ENCODE measurements at places on chromosomes 5 and 9.

DNA sequence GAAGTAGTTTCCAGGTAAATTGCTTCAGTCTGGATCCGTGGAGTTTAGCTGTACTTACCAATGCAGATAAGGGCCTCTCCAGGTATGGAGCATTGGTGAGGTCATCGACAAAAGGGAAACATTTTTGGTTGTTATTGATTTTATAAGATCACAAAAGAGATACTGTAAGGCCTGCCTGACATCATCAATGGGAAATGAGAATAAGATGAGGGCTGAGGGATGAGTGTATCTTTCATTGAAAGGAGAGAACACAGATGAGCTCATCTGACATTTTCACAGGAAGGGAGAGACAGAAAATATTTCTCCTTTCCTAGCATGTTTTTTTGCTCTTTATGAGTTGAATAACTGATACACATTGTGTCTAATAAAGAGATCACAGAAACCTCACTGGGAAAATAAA is 233.6 kb downstream of the SAXO1 start:
- DNase-seq: peak; percentile 38

- DNase-seq: peak; percentile 77
These were observed 115.8 kb upstream of the SLIT3 start for GRCh38 chr5:169416583-169417196.

DNA sequence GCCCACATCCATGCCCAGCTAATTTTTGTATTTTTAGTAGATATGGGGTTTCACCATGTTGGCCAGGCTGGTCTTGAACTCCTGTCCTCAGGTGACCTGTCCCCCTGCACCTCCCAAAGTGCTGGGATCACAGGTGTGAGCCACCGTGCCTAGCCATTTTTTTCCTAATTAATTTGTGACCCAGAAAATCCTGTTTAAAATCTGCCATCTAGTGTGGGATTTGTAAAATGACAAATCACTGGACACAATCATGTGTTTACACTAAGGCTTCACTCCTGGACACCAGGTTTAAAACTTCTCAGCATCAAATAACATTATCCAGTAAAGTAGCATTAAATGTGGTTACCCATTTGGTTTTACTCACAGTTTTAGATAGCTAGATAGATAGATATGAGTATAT is 18.6 kb upstream of the KDM4C start:
- peak; percentile 52 for DNase-seq

DNA sequence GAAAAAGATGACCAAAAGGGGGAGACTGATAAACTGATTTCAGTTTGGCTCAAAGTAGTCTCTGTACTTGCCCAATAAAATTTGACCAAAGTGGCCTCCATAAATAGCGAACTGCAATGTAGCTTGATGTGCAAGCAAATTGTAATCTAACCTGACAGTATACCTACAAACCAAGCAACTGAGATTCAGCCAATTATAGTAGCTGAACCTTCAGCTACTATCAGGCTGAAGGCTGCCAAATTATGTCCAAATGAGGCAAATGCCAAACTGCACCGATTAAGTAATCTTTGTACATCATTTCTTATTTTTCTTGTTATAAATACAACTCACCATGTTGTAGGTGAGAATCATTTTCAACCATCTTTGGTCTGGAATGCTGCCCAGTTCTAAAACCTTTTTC is 390.6 kb downstream of the CDH9 start:
- no peak for DNase-seq

DNA sequence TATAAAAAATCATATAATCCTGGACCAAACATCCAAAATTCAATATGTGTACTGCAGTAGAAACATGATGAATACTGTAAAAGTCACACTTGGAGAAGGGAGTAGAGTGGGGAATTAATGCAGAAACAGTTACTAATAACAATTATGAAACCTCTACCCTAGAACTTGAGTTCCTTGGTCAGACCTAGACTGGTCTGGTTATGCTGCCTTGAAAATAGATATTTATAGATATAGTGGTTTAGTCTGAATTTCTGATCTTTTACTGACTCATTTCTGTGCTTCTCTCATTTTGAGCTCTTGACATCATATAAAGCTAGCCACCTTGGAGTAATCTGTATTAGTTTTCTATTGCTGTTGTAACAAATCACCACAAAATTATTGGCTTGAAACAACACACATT is 808.7 kb upstream of the CDH10 start:
- DNase-seq: no peak

DNA sequence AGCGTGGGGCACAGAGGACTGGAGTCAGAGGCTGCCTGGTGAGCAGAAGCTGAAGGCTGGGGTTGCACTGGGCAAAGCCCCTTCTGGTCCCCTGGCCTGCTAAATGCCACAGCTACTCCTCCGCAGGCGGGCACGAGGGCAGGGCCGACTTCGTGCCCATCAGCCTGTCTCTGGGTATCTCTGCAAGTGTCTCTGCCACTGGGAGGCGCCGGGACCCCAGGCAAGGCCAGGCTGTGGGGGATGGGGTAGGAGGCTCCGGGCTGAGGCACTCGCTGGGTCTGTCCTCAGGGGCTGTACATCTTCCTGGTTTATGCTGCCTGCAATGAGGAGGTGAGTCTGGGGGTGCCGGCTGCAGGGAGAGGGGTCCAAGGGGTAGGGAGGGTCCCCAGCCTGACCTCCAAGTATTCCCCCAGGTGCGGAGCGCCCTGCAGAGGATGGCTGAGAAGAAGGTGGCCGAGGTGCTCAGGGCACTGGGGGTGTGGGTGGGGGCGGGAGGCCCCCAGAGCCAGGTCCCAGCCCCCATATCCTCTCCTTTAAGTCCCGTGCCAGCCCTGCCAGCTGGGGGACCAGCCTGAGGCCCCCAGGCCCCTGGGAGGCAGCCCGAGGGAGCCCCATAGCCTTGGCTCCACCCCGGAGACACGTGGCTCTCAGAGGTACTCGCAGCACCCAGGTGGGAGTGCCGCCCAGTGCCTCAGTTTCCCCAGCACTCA is 25.1 kb downstream of the ADGRD2 start:
- no peak for DNase-seq

DNA sequence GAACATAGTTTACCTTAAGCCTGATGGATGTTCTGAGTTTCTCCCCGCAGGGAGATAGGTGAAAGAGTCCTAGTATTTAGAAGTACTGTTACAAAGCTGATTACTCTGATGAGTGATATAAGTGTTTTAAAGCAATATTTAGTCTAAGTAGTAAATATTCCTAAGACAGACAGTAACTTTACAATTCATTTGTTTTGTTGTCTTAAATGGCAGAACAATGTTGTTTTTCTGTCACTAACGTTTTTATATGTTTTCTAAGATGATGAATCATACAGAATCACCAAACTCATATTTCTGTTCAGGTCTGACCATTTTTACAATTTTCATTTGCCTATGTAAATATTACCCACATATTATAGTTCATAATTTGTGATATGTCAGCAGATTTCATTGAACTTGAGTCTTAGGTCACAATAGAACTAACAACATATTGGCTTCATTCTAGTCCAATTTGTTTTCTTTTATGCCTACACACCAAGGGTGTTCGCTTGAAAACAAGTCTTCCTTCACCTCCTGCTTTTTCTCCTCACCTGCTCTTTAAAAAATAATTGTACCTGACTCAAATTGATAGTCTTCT is 30.6 kb downstream of the MAP3K1 start:
- DNase-seq: no peak

GRCh38 chr5:80275347-80275746 is 19.5 kb upstream of the SERINC5 start:
- peak; percentile 43 for DNase-seq

- DNase-seq: no peak
These were observed 31.6 kb downstream of the B4GALT1 start for GRCh38 chr9:33135470-33135958.

- no peak for DNase-seq
These were observed 10.5 kb downstream of the ZDHHC12 start for GRCh38 chr9:128713411-128713780.

GRCh38 chr5:172943283-172943841 is 15.9 kb upstream of the RPL26L1 start:
- peak; percentile 96 for DNase-seq

- DNase-seq: peak; percentile 25
These were observed 57.7 kb downstream of the PDE4D start for GRCh38 chr5:59835800-59836199.

DNA sequence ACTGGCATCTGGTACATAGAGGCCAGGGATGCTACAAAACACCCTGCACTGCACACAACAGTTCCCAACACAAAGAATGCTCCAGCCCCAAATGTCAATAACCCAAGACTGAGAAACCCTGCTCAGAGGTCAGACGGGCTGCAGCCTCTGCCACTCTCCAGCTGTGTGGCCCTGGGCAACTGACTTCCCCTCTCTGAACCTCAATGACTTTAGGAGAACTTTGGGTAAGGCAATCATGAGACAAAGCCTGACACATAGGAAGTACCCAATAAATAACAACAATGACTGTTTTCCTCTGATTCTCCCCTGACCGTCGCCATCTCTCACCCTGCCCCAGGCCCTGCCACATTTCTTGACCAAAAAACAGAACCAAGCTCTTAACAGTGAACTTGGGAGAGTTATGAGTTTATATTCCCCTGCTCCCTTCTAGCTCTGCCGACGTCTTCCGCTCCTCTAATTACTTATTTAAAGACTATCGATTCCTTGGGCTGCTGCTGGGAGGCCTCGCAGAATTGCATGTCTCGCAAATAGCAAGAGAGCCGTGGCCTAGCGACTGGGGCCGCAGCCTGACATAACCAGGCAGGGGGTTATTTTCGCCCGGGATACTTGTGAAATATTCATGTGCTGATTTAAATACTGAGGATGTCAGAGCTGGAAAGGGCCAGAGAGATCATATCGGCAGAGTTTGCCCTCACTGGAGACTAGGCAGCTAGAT is 24.5 kb upstream of the CRB2 start:
- no peak for DNase-seq

- peak; percentile 54 for DNase-seq
These were observed 42.7 kb downstream of the OR2V1 start for GRCh38 chr5:181088289-181088688.

DNA sequence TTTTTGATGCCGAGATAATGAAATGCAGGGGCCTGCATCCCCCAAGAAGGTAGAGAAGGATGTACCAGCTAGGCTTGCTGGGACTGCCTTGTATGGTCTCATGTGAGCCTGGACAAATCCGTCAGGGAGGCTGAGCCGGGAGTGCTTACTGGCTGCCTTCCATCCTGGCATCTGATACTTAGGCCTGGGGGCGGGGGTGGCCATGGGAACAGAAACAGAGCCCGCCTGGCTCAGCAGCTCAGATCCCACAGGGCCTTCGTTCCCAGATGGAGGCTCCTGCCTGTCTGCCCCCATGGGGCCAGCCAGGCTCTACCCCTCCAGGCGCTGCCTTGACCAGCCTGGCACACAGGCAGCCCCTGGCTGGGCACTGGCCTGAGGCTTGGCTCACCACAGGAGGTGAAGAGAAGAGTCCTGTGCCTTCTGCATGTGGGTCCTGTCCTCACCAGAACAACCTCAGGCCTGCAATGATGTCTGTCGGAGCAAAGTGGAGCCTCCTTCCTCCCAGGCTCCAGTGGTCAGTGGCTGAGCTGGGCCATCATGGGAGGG is 10.5 kb upstream of the SPATA31E1 start:
- no peak for DNase-seq

DNA sequence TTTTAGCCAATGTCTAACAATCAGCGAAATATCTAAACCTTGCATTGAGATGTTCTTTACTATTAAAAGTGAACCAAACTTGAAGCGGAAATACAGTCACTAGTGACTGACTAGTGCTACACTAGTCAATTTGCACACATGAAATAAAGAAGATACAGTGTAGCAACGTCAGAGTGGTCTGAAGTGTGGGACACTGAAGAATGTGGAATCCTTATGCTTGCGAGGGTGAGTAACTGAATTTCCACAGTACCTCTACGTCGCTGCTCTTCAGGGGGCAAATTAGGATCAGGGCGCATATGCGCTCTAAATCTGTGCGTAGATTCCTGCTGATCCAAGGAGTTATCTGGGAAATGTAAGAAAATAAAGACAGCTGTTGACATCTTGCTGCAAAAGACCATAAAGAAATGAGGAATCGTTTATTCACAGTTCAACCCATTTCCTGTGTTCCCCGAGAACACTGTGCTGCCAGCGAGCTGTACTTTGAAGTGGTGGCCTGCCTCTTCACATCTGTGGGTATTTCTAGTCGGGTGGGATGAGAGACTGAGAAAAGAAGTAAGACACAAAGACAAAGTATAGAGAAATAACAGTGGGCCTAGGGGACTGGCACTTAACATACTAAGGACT is 39.8 kb upstream of the FLT4 start:
- no peak for DNase-seq

GRCh38 chr5:181043285-181044092 is 3.4 kb downstream of the BTNL9 start:
- peak; percentile 13 for DNase-seq

DNA sequence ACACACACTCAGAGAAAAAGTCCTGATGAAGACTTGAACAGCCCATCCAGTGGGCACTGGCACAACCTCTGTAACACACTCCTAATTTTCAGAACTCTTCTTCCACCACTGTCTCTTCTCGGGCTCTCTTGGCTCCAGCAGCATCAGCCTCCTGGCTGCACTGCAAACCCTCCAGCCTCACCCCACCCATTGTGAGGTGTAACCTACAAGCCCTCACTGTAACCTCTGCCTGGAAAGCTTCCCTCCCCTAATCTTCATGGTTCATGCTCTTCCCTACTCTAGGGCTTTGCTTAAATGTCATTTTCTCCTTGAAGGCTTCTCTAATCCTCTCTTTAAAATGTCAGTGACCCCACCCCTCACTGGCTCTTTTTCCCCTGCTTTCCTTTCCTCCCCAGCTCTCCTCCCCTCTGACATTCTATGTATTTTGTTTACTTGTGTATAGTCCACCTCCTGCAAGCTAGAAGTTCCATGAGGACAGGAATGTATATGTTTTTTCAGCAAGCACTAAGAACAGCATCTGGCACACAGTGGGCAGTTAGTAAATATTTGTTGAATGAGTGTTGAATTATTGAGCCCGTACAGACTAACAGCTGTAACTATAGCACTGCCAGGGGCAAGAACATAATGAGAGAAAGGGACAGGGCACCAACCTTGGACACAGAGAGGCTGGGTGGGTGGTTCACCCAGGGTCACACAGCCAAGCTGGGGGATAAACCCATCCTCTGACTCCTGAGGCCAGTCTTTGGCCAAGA is 76.4 kb downstream of the ESM1 start:
- DNase-seq: peak; percentile 17

GRCh38 chr5:56825222-56825824 is 10.0 kb downstream of the MAP3K1 start:
- DNase-seq: no peak

DNA sequence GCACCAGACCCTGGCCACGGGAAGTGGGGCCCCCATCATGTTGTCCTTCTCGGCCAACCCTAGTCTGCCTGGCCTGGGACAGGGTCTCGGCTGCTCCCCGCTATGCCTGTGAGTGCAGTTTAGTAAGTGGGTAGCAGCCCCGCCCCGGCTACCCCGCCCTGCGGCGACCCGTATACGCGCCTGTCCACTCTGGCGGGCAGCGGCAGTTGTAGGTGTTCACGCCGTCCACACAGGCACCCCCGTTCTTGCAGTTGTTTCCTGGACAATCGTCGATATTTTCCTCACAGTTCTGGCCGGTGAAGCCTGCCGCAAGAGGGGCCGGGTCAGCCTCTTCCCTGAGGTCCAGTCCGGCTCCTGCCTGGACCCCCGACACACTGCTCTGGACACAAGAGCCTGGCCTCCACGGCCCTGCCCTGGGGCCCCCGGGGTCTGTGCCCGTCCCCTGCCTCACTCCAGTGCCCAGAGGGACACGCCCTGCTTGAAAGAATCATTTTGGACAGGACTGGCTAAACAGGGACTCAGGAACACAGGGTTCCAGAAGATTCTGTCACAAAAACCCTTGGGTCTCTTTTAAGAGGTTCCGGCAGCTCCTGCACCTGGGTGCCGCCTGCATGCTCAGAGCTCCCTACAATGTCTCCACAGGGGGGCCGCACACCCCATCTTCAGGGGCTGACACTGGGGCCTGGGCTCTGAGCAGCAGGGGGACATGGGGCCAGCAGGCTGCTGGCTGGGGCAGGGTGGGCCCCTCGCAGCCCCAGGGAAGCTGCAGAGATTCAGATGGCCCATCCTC is 26.4 kb downstream of the NOTCH1 start:
- no peak for DNase-seq

All from ELR (cell line).